ENCODE measurements at places on chromosomes 3 and 15. TPM values are rescaled to one million over a fixed set of nuclear protein-coding genes. Genes with fewer than 3 reads are reported as not detected.

The SMAD6 gene
- total RNA-seq: 0.93 TPM

The CYP11A1 gene
- total RNA-seq: not detected

The ARID3B gene
- 8.3 TPM for total RNA-seq

The FETUB gene
- 2.8 TPM for total RNA-seq

The PRR20G gene
- not detected for total RNA-seq

The LZTFL1 gene
- total RNA-seq: 5.0 TPM
